ENCODE measurements at places on chromosomes 1 and 21. TPM values are rescaled to one million over a fixed set of nuclear protein-coding genes. Genes with fewer than 3 reads are reported as not detected.
A peak's percentile ranks its signal among the peaks of the same experiment; 100 is the strongest.

GRCh38 chr1:234970731-234971476 lies 157.7 kb downstream of the TOMM20 start:
- peak; percentile 89 for DNase-seq

Gene CFHR2
- not detected for polyA plus RNA-seq

DNA sequence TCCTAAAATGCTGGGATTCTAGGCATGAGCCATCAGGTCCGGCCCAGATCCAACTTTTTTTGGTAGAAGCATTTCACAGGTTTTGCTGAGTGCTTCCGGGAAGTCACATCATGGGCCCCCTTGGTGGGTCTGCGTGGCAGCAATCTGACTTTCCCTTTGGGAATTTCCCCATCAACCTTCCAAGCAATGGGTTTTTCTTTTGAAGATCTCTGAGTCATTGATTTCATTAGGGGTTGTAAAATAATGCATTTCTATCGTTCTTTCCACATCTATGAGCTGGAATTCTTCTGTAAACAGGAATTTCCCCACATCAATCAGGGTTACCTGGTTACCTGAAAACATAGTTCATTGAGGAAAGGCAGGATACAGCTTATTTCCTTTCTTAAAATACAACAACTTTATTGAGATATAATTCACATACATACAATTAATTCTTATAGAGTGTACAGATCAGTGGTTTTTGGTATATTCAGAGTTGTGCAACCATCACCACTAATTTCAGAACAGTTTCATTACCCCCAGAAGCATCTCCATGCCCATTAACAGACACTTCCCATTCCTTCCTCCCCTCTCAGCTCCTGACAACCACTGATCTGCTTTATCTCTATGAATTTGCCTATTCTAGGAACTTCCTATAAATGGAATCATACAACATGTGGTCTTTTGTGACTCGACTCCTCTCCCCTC lies 9.9 kb upstream of the ZBTB17 start:
- DNase-seq, result no peak

Gene CA14
- polyA plus RNA-seq, result 3.8 TPM

DNA sequence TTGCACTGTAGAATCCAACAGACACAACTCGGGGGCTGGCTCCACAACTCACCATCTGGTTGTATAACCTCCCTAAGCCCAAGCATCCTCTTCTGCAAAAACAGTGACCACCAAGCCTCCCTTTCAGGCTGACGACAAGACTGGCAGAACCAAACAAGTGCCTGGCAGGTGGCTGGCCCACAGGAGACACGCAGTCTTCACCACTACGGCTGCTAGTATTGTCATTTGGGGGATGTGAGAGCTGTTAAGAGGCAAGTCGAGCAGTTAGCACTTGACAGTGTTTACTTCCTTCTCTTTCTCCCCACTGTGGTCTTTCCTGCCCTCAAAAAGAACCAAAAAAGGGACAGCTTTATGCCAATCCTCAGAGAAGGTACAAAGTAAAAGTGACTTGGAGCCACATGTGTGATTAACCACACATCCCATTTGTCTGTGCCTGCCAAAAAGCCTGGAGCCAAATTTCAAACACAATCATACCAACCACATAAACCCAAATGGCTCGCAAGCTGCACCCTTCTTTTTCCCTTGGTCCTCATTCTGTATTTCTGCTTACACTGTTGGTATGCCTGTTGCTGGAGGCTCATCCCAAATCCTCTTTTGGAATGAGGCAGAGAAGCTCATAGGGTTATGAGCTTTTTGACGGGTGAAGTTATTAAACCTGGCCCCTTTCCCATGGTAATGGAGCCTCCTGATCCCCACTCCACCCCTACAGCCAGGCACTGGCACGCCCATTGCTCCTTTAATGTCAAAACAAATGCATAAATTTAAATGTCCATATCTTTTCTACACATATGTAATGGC lies 94.1 kb downstream of the TGFBR3 start:
- no peak for DNase-seq

DNA sequence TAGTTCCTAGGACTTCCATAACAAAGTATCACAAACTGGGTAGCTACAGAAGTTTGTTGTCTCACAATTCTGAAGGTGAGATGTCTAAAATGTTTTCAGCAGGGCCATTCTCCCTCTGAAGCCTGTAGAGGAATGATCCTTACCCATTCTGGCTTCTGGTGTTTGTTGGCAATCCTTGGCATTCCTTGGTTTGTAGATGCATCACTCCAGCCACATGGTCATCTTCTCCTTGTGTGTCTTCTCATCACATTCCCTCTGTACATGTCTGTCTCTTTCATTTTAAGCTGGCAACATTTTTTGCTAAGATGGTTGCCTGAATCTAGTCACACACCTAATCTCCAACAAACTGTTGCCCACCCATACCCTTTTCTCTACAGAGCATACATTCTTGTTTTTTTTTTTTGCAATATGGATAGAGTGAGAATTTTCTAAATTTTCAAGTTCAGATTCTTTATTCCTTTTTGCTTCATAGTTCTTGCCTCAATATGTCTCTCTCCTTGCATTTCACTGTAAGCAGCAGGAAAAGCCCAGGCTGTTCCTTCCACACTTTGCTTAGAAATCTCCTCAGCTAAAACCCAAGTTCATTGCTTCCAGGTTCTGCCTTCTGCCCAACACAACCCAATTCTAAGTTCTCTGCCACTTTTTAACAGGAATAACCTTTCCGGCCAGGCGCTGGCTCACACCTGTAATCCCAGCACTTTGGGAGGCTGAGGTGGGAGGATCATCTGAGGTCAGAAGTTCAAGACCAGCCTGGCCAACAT lies 18.3 kb downstream of the ZBED6 start:
- DNase-seq, result no peak

DNA sequence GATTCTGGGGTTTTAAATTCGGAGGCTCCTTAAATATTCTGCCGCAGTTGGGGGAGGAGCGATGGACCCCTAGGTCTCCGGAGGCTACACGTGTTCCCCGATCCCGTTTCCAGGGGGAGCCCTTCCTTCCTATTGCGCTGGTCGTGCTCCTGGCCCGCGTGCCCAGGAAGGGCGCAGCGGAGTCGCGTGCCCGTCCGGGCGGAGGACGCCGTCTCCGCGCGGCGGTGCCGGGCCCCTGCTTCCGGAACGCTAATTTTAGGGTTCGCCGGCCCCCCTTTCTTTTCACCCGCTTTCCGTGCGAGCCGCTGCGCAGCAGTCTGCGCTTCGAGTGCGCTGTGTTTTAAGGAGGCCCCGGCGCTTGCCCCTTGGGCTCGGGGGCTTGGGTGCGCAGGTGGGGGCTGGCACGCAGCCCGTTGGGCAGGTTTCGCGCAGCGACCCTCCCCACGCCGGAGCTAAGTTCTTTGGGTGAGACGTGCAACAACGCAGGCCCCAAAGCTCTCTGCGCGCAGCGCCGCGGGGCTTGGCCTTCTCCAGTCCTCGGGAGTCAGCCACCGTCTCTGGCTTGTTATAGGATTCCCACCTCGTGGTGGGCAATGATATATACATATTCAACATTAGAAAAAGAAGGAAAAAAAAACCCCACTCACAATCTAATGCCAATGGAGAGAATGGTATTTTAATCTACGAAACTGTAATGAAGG lies 43.5 kb upstream of the DNAJC6 start:
- DNase-seq, result no peak

DNA sequence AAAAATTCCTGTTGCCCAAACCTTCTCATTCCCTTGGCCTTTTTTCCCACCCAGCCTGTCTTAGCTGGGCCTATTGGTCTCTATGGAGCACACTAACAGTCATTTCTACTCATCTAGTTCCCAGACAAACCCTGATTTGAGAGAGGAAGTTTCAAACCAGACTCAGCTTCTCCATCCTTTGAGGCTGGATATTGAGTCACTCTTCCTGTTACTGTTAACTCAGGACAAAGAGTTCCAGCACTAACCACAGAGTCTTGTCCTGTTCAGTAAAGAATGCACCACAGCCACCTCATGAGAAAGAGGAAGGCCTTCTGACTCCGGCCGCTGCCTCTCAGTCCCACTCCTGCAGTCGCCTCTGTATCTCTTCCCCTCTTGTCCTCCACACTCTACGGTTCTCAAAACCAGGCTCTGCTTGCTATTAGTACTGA lies 137.8 kb downstream of the PTPRC start:
- no peak for DNase-seq

Gene FNDC10
- polyA plus RNA-seq, result 2.1 TPM

Gene TAS1R1
- polyA plus RNA-seq, result 3.5 TPM

Gene LEFTY2
- not detected for polyA plus RNA-seq

DNA sequence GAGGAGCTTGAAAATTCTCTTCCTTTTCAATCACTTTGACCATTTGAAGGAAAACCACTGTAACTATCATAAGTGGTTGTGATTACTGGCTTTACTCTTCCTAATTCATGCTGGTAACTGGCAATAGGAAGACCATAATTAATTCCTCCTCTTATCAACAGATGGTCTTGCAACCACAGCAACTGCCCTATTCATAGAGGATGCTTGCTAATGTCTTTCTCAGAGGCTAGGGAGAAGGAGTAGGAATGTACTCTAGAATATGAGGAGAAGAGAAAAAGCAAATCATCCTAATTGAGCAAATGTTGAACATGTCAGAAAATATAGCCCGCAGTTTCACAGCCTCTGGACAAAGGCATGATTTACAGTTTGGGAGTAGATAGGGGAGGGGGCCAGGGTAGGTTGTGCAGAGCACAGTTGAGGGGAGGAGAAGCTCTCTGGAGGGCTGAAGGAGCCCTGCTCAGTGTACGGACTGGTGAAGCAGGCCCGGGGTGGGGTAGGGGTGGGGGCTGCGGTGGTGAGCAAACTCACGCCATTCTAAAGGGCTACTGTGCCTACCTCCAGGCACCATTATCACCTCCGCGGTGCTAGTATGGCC lies 192.9 kb downstream of the PCP4 start:
- DNase-seq, result no peak

Data from muscle of arm (tissue), 14 donors.